ENCODE measurements at places on chromosomes 3 and 15.

- no peak for DNase-seq
Measured at GRCh38 chr3:194329583-194329965, 21.6 kb downstream of the CPN2 start.

GRCh38 chr15:97683831-97684230 is 276.7 kb upstream of the ARRDC4 start:
- no peak for DNase-seq

- DNase-seq: no peak
Measured at GRCh38 chr3:106759731-106760130, 617.5 kb upstream of the CCDC54 start.

GRCh38 chr15:81308260-81308659 is 15.7 kb downstream of the STARD5 start:
- DNase-seq: no peak

DNA sequence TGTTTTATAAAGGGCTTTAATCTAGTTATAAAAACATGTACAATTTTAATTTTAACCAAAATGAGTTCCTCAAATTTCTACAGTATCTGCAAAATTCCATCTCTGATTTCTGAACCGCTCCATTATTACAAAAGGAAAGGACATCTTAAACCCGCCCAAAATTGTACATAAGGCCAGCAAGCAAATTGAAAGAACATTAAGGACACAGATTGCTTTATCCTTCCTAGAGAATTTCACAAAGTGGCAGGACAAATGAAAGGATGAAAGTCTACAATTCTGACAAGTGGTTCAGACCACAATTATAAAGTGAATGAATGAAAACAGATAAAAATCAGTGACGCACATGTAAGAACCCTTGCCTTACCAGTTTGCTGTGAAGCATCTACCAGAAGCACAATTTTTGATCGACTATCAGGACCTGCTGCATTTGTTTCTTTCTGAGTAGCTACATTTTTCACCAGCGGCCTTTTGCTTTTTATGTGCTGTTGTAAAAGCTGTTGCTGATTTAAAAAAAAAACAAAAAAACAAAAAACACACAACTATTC is 13.6 kb downstream of the SECISBP2L start:
- no peak for DNase-seq

DNA sequence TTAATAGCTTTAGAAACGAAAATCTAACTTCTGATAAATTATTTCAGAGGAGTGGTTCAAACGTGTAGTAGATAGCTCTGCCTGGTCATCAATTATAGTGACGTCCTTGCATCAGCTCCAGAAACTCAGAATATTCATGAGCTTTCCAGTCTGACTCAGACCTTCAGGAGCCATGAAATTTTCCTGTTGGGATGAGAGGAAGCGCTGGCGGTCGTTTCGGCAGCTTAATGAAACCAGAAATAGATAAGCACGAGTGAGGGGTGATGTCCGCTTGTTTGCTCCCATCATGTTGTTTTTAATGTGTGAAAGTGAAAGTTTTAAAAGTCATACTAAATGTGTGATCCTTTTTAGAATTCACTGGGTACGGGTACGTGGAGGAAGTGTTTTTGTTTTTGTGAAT is 141.1 kb downstream of the PGPEP1L start:
- DNase-seq: peak; percentile 73

- peak; percentile 71 for DNase-seq
Measured at GRCh38 chr15:89017370-89018066, 70.7 kb upstream of the ABHD2 start.
